ENCODE measurements at places on chromosomes 7 and 10.

GRCh38 chr10:26755443-26755903, 58.0 kb downstream of the PDSS1 start:
- DNase-seq = no peak

- DNase-seq = no peak
Measured at GRCh38 chr10:70613941-70614340, 11.4 kb upstream of the PRF1 start.

DNA sequence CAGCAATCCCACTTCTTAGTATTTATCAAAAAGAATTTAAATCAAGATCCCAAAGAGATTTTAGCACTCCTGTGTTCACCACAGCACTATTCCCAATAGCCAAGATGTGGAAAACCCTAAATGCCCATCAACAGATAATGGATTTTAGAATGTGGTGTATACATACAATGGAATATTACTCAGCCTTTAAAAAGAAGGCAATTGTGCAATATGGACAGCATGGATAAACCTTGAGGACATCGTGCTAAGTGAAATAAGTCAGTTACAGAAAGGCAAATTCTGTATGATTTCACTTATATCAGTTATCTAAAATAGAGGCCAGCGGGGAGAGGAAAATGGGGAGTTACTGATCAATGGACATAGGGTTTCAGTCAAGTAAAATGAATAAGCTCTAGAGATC, 66.9 kb downstream of the CABCOCO1 start:
- DNase-seq = no peak

DNA sequence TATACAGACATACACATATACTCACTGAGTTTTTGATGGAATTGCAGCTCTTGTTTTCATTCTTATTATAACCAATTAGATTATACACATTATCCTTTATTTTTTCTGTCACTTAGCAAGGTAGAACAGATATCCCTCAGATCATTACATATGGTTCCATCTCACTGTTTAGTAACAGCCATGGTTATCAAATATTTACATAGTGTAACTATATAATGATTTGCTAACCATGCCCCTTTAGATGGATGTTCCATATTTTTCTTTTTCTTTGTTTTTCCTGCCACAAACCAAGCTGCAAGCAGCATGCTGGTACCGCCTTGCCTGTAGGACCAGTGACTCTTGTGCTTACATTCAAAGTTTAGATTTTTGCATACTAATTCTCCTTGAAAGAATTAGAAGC, 163.4 kb upstream of the NFE2L3 start:
- DNase-seq = no peak

DNA sequence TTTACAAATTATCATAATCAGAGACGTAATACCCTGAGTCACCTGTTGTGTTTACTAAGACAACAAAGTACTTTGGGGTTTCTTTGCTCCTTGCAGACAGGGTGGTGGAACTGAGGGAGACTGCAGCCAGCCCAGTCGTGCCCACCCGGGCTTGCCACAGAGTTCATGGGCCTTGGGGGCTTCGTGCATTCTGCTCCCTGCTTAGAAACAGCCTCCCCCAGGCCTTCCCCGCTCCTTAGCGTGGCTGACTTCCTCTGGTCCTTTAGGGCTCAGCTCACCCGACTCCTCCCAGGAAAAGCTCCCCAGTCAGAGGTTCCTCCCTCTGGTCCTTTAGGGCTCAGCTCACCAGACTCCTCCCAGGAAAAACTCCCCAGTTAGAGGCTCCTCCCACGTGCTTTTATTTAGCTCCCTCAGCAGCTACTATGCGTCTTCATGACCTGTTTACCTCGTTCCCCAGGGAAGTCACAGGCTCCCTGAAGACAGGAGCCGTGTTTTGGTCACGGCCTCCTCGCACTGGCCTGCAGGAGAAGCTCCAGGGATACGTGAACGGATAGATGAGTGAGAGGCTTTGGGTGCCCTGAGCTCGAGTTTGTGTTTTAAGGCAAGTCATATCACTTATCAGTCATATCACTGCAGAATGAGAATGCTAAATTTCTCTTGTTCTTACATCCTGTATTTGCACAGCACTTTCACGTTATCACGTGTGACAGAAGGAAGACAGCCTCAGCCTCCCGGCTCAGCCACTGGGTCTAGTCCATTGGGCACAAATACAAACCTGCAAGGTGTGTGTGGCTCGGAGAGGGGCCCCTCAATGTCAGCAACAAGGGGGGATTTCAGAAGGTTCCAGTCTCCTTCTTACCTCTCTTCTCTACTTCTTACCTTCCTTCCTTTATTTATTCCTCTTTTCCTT, 52.7 kb upstream of the VIPR2 start:
- DNase-seq = peak; percentile 27

DNA sequence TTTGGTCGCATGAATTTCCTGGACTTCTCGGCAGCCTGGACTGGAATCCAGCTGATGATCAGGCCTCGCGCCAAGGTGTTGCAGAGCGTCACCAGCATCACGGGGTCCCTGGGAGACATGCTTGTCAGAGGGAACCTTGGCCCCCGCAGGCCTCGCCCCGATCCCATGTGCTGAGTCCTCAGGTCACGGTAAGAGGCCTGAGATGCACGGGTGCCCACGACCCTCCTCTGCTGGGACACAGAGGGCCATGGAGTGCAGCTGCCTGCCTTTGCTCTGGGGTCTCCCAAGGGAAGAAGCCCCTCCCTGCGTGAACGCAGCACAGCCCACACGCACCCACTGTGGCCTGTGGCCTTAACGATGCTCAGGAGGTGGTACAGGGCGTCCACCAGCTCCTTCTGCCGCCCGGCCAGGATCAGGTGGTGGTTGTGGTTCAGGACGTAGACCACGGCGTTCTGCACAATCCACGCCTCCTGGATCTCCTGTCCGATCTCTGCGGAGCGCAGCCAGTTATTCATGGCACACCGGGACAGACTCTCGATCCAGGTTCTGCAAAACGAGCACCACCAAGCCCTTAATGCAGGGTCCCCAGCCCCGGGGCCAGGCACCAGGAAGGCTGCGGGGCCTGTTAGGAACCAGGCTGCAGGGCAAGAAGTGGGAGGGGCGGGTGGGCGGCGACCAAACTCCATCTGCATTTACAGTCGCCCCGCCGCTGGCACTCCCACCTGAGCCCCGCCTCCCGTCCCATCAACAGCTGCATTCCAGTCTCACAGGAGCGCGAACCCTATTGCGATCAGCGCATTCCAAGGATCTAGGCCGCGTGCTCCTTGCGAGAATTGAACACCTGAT, 29.4 kb downstream of the CFAP46 start:
- DNase-seq = no peak

DNA sequence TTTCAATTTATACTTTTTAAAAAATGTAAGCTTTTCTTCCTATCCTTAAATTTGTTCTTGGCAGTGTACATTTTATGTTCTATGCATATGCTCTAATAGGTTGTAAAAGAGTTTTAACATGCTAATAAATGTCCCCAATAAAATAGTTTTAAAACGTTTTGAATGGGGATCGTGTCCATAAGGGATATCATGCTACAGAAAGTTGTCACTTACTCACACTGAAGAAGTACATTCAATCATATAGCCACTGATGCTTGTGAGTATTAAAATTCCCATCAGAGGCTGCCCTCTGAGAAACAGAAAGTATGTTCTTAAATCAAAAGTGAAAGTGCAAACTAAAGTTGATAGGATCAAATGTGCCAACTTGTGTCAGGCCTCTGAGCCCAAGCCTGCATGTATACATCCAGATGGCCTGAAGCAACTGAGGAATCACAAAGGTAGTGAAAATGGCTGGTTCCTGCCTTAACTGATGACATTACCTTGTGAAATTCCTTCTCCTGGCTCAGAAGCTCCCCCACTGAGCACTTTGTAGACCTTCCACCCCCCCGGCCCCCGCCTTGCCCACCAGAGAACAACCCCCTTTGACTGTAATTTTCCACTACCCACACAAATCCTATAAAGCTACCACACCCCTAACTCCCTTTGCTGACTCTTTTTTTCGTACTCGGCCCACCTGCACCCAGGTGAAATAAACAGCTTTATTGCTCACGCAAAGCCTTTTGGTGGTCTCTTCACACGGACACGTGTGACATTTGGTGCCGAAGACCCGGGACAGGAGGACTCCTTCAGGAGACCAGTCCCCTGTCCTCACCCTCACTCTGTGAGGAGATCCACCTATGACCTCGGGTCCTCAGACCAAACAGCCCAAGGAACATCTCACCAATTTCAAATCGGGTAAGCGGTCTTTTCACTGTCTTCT, 877 bp upstream of the NOD1 start:
- DNase-seq = peak; percentile 32

DNA sequence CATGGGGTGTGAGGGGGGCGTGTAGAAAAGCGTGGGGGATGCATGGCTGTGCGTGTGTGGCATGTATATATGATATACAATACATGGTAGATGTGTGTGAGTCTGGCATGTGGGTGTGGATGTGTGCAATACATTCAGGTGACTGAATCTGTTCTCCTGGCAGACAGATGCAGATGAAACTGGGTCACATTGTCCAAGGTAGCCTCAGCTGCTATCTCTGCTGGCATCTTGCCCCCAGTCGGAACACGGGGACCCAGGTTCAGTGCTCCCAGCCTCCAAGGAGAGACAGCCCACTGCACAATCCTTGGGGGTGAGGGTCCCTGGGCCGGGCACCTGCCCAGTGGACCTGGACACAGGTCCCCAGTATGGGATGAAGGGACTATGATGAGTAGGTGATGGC, 12.4 kb upstream of the SRRM3 start:
- no peak for DNase-seq

GRCh38 chr10:62046522-62047227, 145.2 kb downstream of the ARID5B start:
- peak; percentile 36 for DNase-seq

- DNase-seq = no peak
Measured at GRCh38 chr7:158251061-158251965, 336.3 kb downstream of the PTPRN2 start.

DNA sequence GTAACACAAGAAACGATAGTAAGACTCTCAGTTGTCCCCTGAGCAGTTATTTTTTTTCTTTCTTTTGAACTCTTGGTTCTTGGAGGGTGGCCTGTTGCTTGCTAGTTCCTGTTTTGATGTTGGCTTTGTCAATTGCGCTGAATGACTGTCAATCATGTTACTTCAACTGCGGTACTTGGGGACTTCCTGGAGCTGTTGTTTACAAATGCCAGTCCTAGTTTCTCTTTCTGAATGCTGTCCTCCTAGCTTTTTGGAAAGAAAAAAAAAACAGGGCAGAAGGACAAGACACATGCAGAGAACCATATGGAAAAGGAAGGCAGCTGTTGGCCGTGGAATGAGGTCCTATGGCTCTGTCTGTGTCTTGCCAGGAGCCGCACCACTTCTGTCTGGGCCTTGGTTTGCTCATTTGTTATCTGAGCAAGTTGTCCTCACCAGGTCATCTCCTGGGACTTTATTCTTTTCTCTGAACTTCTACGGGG, 7.0 kb upstream of the PDCD4 start:
- DNase-seq = no peak

DNA sequence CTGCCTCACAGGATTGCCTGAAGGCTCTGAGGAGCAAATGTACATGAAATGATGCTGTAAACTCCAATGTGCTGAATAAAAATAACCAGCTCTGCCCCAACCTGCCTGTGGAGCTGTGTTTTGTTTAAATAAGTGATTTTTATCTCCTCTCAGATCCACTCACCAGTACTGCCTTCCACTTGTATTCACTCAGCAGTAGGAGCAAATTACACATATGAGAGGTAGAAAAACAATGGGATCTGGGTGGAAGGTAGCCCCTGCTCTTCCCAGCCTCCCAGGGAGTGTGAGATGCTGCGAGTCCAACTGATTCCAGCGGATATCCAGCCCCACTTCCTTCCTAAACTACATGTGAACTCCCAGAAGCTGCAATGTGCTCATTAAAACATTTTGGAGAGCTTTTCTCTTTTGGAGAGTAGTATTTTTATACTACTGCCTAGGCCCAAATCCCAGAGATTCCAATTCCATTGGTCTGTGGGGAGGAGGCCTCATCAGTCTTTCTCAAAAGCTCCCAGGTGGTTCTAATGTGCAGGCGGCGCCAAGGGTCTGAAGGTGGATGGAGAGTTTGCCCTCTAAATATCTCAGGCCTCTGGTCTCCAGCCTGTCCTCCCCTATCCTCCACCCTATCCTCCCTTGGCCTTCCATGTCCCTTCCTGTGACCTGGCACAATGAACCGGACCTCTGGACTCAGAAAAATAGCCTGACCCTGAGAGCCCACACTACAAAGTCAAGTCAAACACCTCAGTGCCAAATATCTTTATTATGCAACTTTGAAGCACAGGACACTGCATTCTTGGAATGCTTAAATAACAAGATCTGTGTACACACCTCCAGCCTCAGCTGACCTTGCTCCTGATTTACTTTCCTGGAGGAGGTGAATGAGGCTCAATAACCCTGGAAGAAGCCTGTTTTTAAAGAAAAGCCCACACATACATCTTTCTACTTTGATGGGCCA, 46.2 kb downstream of the CPVL start:
- no peak for DNase-seq

DNA sequence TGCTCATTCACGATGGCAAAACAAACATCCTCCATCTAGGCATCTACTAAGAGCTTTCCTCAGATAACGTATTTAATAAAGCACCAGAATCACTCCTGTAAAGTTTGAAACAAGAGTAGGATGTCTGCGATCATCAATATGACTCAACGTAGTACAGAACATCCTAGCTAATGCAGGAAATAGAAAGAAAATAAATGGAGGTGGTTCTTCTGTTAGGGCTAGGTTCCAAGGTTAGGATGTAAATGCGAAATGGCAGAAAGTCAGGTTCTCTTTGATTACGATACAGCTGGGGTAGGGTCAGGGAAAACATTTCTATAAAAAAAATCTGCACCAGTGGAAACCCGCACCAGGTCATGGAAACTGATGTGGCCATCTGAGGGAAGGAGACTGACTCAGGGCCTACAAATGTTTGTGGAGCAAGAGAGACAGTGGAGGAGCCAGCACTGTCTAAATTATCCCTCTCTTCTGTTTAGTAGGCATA, 29.1 kb downstream of the CCDC6 start:
- no peak for DNase-seq

- no peak for DNase-seq
Measured at GRCh38 chr10:7797582-7797981, 9.6 kb downstream of the ATP5F1C start.

DNA sequence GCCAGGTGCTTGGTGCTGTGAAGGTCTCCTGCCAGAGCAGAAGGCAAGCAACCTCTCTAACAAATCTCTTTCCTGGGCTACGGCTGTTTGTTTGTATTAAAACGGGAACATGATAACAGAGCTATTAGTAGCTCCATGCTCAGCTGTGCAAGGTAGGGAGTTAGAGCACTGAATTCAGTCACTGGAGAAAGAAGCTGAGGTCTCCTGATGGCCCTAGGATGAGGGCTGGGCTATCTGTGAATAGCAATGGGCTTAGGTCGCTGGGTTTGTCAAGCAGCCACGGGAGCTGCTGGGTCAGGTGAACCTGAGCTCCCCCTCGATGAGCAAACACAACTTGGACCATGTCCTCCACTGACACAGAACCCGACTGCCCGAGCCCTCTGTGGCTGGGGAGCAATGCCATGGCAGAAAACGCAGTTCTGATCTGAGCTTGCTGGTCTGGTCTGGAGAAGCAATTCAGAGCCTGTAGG, 24.4 kb downstream of the TACC2 start:
- no peak for DNase-seq

- no peak for DNase-seq
Measured at GRCh38 chr7:135759532-135759931, 10.9 kb upstream of the FAM180A start.
